ENCODE measurements at places on chromosomes 11 and 22.
A peak's percentile ranks its signal among the peaks of the same experiment; 100 is the strongest.

DNA sequence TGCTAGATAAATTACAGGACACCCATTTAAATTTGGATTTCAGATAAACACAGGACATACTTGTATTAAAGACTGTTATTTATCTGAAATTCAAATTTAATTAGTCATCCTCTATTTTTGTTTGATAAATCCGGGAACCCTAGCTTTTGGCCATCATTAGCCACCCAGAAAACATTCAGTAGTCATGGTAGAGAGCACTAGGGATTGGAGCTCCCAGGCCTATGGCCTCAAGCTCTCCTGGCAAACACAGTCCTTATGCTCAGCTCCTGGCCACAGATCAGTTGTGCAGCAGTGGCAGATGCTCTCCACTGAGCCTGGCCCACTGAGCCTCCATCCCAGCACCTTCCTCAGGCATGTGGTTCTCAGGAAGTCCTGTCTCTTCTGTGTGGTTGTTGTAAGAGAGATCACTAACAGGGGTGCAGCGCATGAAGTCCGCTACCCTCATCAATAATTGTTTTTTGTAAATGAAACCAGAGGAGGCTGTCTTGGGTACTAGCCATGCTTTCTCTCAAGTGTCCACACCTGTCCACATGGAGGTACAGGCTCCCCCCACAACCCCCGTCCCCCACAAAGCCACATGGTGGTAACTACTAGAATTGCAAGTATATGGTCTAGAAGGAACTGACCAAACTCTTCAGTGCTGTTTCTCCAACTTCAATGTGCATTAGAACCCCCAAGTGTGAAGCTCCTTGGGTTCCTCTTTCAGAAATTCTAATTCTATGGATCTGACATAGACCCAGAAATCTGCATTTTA is 1.1 kb upstream of the IRAG1 start:
- DNase-seq = no peak

DNA sequence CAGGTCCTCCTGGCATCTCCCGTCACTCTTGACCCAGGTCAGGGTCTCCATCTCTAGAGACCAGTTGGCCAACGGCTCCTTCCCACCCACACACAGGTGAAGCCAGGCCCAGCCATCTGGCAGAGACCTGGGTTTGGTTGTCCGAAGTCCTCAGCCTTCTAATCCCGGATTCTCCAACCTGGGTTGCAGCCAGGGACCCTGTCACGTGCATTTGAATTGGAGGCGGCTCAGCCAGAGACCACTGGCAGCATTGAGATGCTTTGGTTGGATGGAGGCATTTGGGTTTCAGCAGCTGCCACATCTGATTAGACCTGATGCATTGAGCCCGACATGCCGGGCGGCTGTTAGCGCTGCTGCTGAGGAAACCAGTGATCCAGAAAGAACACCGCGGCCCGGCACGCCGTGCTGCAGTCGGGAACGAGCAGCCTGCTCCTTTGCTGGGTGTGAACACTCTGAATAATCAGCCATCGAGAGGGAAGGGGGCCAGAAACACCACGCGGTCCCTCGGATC is 163.2 kb downstream of the BRD1 start:
- no peak for DNase-seq

DNA sequence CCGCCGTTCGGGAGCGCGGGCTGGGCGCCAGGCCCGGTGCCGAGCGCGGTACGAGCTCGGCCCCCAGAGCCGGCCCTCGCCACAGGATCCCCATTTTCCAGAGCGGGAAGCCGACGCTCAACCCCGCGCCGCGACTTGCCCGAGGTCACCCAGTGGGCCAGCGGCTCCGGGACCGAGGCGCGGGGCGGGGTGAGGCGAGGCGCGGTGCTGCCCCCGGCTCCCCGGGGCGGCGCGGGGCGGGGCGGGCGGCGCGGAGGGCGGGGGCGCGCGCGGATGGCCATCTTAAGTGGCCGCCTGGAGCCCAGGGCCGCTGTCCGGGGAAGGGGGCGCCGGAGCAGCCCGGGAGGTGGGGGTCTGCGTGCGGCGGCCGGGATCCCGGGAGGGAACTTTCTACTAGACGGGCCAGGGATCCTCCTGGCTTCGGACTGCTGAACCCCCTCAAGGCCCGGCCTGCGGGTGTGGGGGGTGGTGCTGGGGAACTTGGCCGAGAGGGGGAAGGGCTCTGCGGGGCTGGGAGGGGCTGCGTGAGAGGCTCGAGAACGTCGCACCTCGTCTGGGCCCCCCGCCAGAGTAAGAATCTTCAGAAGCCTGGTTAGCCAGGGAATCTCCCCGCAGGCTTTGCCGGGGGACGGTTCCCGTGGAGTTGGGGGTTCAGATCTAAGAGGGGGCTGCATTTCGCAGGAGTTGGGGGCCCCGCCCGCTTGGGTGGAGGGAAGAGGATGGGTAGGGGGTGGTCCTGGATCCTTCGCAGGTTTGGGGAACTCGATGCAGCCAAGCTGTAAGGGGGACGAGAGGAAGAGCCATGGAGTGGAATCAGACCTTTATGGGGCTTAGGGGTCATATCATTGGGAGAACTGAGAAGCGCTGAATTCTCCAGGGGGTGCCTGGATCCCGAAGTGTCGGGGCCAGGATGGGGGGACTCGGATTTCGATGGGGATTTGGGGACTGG is 678 bp upstream of the INPPL1 start:
- DNase-seq = peak; percentile 65

GRCh38 chr11:123236879-123237278 is 41.8 kb upstream of the CLMP start:
- DNase-seq = no peak

GRCh38 chr22:24407278-24407665 is 20.1 kb upstream of the ADORA2A start:
- DNase-seq = no peak

GRCh38 chr11:2771758-2772466 is 72.1 kb upstream of the KCNQ1OT1 start:
- DNase-seq = no peak

- DNase-seq = no peak
Observed at GRCh38 chr11:100098560-100098959, 588.5 kb upstream of the ARHGAP42 start.

- peak; percentile 47 for DNase-seq
Observed at GRCh38 chr22:50705219-50705691, 32.6 kb downstream of the SHANK3 start.

DNA sequence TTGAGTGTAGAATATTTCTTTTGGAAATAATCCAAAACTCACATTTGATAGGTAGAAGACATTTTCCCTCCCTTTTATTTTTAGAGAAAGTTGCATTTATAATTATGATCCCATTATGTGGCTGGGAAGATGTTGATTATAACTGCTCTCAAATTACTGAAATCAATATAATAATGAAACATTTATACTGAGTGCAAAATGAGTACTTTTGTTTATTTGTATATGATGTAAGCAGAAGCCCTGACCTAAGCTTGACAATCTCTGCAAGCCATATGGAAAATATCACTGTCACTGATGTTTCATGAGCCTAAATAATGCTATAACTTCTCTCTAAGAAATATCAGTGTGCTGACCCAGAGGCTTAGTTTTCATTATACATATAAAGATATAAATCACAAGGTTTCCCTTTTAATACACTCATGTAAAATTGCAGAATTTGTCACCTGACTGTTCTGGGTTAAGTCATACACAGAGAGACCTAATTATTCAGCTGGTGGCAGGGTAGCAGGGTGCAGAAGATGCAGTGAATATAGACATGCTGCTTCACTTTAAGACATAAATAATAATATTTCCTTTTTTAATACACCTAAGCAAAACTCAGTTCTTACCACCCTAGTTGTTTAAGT is 99.2 kb downstream of the BBOX1 start:
- no peak for DNase-seq

GRCh38 chr22:42280836-42281235 is 10.4 kb upstream of the TCF20 start:
- no peak for DNase-seq

DNA sequence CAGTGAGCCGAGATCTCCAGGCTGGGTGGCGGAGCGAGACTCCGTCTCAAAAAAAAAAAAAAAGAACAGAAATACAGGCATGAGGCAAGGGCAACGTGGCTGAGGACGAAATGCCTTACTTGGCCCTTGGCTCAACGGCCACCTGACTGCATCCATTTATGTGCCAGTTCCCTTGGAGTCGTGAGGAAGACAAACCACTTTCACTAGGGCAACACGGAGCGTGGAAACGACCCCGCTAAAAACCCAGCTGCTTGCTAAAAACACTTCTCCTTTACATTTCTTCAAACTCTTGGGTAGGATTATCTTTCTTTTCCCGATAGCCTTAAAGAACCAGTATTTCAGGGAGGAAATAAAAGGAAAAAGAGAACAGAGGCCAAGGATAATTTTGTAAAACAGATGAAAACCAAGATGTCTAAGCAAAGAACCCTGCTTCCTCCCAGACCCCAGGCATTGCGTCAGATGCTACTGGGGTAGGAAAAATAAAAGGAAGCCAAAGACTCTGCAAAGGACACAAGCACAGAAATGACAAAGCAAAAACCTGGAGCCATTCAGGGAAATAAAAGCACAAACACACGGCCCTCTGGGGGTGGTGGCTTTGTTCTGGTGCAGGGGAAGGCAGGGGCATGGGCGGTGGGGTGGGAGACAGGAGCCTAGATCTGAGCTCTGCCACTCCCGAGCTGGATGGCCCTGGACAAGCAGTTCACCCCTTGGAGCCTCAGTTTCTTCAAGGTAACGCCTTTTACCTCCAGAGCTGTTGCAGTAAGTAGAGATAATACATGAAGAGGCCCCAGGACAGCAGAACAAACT is 37.0 kb downstream of the PC start:
- DNase-seq = no peak

DNA sequence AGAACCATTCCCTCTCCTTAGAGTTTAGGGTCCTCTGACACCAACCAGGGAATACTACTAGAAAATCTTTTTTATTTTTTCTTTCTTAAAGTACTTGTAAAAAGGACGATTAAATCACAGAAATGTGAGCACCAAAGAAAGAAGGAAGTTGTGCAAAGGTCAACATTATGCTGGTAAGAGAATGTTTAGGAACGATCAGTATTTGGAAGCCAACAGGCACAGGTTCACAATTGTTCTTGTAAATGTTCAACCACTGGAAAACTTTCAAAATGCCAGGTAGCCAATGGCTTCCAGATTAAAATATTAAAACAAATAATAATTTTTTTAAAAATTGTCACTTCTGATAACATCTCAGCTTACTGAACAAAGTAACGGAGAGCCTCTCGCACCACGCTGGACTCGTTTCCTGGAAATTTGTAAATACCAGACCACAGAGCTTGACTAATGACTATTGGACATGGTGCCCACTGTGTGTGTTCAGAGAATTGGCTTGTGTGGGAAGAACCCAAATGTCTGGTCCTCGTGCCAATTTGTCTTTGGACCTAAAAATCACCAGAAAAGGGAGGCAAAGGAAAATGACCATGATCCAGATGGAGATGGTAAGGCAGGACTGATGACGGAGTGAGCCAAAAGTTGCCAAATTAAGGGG is 20.8 kb downstream of the COMMD9 start:
- DNase-seq = no peak

- no peak for DNase-seq
Observed at GRCh38 chr11:123221096-123221561, 26.1 kb upstream of the CLMP start.

- DNase-seq = no peak
Observed at GRCh38 chr11:126318574-126319373, 14.9 kb downstream of the DCPS start.
